ENCODE measurements at places on chromosomes 7 and 10.

- no peak for DNase-seq
Measured at GRCh38 chr7:95509199-95509598, 23.5 kb downstream of the ASB4 start.

DNA sequence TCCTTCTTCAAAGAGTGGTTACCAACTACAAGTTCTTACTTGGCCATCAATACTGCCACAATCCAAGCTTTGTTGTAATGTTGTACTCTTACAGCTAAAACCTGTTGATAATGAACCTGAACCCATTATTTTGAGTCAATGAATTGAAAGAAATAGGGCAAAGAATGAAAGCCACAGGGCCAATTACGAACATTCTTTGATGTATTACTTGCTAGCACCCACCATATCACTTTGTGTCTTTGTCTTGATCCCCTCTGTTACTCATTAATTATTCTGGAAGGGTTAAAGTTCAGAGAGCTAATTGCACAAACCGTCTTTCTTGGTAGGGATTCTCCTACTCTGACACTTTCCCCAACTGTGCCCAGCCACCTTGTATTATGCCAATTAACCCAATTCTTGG is 53.2 kb upstream of the TFEC start:
- DNase-seq: no peak

GRCh38 chr7:132239422-132239994 is 336.8 kb downstream of the PLXNA4 start:
- no peak for DNase-seq

GRCh38 chr7:101164071-101164840 is 1.1 kb downstream of the VGF start:
- DNase-seq: no peak

GRCh38 chr10:29998142-29998808 is 61.1 kb downstream of the JCAD start:
- DNase-seq: peak; percentile 44

DNA sequence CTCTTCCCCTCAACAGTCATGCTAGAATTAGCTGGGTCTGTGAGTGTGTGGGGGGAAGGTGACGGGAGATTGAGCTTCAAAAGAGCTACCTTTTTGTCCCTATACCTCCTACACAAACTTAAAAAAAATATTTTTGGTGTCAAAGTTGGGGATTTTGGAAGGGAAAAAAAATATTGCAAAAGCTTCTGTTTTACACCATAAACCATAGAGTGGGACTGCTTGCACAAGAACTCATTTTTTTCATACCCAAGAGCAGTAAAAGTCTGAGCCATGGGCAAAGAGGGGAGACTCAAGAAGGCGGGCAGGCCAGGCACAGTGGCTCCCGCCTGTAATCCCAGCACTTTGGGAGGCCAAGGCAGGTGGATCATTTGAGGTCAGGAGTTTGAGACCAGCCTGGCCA is 9.4 kb upstream of the ZDHHC4 start:
- no peak for DNase-seq

DNA sequence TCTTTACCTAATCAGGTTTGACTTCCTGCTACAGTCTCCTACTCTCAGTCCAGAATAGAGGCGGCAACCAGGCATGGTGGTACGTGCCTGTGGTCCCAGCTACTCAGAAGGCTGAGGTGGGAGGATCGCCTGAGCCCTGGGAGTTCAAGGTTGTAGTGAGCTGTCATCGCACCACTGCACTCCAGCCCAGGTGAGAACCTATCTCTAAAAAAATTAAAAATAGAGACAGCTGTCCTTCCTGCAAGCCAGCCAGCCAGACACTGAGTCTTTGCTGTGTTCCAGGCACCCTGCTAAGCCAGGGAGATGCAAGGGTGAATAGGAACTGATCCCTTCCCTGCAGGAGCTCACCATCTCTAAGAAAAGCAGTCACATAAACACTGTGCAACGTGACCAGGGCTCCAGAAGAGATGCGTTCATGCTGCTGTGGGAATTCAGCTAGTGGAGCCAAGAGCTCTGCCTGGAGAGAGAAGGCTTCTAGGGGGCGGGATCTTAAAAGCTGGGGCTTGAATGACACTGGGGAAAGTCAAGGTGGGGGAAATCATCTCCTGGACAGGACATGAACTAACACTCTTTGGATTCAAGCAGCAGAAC is 22.1 kb upstream of the SLIT1 start:
- DNase-seq: no peak

DNA sequence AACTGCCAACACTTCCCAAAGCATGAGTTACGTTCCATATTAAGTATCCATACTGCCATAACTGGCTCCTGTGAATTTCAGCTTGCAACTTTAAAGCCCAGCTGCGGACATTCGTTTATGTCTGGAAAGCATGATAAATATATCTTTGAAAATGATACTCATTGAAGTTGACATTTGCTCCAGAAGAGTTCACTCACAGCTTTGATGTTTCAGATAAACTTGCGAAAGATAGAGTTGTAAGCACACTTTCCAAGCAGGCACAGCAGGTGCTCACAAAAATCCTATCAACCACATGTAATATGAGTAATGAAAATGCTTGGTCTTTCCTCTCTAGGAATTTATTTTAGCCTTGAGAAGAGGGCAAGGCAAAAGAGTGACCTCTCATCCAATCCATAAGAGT is 4.5 kb downstream of the CHCHD3 start:
- no peak for DNase-seq

DNA sequence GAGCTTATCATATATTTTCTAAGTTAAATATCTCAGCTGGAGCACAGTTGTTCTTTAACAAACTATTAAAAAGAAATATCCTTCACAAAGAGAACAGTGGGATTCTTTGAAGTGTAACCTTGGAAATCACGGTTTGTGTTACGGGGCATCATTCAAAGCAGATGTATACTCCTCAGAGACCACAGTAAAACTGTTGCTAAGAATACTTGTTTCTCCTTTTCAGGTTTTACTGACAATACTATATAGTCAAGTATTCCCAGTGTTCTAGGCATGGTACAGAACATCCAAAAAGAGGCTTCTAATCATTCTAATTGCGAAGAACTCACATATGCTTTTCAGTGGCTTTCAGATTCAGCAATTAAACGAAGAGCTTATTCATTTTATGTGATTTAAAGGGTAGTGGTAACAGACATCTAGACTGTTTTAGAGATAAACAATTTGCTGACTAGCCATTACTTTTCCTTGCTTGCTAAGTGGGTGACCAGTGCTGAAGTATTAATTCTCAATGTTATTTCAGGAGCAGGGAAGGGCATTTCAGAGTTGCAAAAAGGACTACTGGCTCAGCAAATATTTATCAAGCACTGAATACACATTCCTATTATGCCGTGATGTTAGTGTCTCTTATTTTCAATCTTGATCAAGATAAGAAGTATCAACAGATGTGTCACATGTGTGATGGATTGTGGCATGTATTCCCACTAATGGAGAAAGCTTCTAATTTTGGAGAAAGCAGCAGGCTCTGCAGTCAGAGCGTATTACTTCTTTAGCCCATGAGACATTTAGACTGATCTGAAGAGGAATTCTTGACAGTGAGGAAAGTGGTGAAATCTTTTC is 236.8 kb downstream of the RNLS start:
- DNase-seq: no peak

DNA sequence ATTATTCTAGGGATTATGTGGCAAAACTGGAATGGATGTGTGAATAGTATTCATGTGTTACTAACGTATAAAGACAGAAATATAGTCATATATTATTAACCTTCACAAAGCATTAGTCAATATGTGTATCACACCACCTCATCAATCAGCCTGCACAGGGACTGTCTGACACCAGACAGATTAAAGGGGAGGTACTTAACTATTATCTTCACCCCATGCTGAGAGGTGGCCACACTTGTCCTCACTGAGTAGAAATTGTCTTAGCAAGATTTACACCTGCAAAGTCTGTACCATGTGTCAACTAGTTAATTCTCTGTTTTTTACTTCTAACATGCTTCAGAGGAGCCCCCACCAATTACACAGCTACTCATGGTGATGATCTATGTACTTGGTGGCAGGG is 146.3 kb upstream of the LRGUK start:
- no peak for DNase-seq

DNA sequence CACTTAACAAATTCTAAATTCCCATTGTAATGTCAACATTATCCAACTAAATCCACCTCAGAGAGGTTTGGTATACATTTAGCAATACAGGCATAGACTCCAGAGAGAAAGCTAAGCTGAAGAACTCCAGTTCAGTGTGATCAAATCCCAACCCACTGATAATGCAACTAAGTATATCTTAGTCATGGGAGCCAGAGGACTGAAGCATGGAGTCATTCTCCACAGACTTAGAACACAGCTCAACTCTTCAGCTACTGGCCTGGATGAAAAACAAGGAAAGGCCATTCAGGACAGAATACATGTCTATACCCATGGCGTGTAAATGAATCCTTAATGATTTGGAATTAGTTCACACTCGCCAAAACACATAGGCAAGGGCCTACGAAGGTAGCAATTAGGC is 27.9 kb downstream of the NOC3L start:
- DNase-seq: no peak

DNA sequence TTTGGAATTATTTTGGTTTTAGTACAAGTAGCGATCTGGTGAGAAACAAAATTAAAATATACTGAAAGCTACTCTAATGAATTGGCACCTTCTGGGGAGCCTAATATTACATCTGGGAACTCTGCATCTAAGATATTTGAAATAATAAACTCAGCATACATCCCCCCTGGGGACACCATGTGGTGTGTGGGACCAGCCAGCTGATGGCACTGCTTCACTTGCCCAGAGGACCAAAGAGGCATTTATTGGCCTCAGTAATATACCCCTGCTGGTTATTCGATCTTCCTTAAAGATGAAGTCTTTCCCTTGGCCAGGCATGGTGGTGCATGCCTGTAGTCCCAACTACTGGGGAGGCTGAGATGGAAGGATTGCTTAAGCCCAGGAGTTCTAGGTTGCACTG is 195.1 kb upstream of the AUTS2 start:
- no peak for DNase-seq

- DNase-seq: no peak
Measured at GRCh38 chr10:89309156-89310055, 7.6 kb downstream of the IFIT2 start.

DNA sequence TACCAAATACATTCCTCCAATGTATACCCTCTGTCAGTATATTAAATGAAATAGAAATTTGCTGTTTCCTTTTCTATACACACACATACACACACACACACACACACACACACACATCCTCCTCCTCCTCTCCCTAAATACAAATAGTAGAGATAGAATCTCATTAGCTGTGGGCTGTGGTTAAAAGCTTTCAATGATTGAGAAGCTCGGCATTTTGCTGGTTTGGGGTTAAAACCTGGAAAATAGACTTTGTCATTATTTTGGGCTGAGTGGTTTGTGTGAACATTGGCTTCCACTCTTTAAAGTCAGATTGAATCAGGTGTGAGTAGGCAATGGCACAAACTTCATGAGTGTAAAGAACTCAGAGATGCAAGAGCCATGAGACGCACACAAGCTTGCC is 596.0 kb downstream of the XPNPEP1 start:
- DNase-seq: no peak

DNA sequence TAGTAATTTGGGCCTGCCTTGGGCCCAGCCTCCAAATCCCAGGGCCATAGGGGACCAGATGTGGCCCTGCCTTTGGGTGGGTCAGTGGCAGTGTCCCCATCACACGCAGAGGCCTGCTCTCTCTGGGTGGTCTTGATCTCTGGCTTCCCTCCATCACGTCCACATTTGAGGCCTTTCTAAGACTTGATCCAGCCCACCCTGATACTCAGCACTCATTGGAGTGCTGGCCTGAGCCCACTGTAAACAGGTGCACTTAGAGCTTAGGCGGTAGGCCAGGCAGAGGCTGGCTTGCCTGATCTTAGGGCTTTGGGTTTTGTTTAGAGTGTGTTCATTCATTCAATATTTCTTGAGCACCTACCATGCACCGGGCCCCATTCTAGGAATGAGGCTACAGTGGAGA is 52.6 kb downstream of the TBATA start:
- DNase-seq: no peak

DNA sequence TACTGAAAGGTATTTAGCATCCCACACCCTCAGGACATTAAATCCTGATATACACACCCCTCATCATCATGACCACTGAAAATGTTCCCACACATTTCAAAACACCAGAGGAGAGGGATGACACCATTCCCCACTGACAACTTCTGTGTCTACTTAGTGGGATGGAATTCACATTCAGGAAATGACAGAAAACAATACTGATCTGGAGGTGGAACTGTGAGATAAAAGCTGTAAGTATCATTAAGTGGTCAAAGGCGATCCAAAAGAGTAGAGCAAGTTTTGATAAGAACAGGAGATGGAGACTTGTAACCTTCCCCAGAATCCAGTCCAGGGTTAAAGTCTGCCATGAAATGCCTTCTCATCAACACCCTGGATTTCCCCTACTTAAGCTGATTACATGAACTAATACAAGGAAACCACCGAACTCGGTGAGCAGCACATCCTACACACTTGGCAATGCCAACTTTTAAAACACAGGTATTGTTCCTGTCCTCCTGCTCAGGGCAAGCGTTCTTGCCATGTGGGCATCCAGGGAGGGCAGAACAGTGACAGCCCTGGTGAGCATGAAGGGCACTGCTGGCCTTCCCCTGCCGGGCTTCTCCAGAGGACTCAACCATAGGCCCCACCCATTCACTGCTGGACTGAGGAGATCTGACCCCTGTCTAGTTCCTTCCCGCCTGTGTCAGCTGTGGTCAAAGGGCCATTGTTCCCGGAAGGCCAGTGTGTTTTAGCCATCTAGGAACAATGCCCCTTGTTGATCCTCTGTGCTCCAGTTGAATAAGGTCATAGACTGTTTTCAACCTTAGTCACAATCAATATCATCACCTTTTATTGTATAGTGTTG is 85.0 kb downstream of the SGMS1 start:
- no peak for DNase-seq

DNA sequence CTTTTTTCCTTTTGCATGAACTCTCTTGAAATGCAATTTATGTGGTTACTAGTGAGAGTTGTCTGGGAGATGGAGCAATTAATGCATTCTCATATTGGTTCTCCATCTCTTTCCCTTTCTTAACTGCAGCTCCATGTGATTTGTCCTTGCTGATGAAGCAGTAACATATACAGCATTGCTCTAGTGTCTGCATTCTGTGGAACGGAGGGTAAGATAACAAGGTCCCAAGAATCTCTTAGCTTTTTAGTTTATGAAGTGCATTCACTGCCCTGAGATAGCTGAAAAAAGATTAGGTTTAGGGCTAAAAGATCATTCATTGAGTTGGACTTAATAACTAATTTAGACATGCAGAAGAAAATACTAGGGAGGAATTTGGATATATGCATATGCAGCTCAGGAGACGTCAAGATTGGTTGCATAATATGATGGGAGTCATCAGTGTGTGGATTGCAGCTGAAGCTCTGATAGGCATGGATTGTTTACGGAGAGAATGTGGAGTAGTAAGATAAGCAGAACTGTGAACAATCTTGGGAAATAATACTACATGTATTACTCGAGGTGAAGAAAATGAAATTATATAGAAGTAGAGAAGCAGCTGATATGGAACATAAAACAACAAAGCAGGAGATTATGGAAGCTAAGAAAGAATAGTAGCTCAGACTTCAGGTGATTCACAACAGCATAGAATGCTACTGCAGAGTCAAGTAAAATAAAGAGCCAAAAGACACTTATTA is 404.7 kb downstream of the ARL4A start:
- DNase-seq: no peak
